Vagina (tissue), 2 donors: ENCODE measurements at places on chromosomes 2 and 18.

DNA sequence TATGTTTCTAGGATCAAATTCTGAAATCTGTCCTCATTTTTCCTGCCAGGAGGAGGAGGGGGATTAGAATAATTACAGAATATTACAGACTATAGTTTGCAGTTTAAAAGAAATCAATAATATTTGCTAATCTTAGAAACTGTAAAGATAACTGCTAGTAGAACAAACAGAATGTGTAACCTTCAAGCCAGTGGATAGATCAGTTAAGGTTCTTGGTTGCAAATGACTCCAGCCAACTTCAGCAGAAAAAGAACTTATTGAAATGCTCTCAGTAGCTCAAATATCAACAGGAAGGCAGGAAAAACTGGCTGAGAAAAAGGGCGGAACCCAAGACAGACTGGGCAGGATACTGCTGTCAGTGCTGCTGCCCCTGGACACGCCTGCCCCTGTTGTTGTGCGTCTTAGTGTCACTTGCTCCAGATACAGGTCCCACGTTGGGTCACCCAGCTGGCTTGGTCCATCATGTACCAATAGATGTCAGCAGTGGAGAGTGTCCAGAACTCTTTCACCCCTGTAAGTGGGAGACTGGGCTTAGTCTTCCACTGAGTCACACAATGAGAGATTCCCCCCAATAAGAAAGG, 10.2 kb downstream of the NMUR1 start:
- DNase-seq, result no peak

DNA sequence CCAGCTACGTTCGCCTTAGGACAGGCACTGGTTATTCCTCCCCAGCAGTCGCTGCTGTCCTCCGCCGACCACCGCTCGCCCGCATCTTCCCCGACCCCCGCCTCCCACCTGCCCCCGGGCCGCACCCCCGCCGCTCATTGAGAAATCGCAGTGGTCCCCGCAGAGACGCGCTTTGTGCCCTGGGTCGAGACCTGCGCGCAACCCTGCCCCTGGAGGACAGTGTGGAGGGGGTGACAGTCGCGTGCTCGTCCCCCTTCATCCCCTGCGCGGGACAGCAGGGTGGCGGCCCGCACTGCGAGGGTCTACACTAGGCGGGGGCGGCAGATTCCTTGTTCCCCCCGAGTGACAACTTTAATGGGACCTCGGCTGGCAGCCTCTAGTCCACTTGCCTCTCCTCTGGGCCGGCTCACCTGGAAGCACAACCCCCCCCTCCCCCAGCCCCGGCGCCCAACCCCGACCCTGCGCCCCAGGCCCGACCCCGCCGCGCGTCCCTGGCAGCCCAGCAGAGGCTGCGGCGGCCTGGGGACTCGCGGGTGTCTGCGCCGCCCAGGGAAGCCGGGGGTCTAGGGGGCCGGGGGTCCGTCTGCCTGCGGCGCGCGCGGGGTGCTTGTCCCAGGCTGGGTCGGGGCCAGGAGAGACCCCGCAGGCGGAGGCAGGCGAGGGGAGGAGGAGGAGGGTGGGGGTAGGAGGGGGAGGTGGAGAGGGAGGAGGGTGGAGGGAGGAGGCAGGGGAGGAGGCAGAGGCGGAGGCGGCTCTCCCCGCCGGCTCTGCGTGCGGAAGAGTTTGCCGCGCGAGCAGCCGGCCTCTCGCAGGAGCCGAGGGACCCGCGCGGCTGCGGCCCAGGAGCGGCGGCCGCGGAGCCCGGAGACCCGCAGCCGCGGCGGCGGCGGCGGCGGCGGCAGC, at the start of gene NPAS2:
Gene NPAS2, plus strand, starts transcription at position 770 of the 903 bp plus-strand sequence. CDS start 84,616 bp downstream, outside the sequence.
- no peak for DNase-seq

DNA sequence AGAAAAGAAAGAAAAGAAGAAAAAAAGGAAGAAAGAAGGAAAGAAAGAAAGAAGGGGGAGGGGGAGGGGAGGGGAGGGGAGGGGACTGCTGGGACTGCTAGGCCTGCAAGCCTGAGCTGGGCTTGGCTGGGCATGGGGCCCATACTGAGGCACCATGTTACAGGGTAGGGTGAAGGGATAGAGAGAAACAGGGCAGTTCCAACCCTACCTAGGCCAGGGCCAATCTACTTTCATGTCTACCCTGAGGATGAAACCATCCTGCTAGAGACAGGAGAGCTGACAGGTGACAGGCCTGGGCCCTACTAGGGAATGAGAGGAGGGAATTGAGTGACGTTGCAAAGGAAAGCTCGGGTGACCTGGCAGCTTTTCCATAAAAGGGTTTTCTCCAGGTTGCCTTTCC, 41.7 kb downstream of the TEX44 start:
- DNase-seq, result no peak

DNA sequence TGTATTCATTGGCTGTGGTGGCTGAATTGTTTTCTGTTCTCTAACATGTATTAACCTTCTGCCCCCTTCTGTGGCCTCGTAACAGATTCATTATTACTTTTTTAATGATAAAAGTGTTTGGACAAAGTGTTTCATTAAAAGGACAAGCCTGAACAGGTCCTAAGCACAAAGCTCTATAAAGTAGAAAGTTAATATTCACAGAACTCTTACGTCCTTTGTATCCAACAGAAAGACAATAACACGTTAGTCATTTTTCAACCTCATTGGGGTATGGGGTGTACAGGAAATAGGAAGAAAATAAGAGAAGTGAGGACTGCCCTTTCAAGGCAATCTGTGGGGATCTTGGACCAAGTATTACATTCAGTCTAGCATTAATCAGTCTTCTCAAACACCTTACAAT, 105.5 kb upstream of the RGPD4 start:
- no peak for DNase-seq

DNA sequence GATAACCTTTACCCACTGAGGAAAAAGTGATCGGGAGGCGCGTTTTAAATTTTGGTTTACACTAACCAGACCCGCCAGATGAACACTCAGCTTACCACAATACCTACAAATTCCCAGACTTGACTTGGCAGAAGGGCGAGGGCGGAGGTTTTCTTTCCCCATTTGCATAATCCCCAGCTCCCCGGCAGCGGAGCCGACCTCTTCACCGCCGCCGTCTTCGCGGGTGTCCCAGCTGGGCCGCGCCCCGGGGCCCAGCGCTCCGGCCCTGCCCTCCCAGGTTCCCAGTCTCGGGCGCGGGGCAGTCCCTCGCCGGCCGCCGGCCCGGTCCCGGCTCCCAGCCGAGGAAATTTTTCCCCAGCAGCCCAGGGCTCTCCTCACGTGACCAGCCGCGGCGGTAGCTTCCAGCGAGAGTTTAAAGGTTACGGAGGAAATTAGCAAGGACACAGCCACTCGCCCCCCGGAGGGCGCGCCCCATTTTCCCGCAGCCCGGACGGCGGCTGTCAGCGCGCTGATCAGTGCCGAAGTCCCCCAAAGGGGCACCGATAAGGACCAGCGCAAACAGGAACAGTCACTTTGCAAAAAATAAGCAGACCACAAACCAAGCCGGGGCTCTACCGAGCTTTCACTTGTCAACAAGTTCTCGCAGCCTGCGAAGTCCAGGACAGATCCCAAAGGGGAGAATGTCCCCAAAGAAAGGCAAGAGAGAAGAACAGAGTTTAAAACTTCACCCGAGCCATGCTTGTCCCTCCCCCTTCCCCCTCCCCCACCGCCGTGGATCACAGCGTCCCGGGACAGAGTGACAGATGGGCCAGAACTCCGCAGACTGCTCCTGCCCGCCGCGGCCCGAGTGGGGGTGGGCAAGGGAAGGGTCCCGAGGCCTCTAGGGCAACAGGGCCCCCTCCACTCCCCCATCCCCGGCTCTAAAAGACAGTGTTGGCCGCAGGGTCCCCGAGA, 1.3 kb upstream of the PRKCE start:
- no peak for DNase-seq

GRCh38 chr18:46098616-46098933, 479 bp upstream of the ATP5F1A start:
- DNase-seq, result no peak

DNA sequence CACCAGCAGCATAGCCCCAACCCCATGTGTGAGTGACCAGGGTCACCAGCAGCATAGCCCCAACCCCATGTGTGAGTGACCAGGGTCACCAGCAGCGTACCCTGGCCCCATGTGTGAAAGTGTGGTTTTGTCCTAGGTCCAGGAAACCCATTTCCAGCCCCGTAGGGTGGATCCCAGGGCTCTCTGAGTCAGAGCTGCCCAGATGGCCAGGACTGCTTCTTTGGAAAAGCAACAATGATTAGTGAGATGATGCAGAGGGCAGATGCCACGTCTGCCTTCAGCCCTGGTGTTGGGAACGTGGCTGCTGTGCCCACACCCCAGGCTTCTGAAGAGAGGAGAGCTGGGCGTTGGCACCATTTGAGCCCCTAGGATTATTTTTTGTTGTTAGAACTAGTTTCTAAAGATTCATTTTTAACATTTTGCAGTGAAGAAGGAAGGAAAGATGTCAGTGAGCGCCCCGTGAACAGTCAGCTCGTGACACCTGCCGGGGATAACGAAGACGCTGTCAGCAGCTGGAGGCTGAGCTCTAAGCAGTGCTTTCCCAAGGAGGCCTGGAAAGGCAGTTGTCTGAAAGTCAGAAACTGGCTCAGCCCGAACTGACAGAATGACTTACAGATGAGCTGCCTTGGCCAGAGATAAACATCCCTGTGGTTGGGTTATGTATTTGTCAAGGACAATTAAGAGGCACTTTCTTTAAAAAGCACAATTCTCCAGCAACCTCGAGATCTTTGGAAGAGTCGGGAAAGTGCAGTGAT, 32.1 kb upstream of the KCNG2 start:
- DNase-seq, result no peak
